ENCODE measurements at places on chromosomes 7 and 10.

GRCh38 chr10:20091698-20092097 is 275.5 kb downstream of the PLXDC2 start:
- no peaks in the 10 kb centered on the region for H3K36me3 ChIP-seq
- H3K4me1 ChIP-seq: no peaks in the 10 kb centered on the region
- no peaks in the 10 kb centered on the region for H3K27me3 ChIP-seq
- H3K27ac ChIP-seq: no peak overlapping the region
- H3K4me3 ChIP-seq: no peak overlapping the region
- DNase-seq: no peak

DNA sequence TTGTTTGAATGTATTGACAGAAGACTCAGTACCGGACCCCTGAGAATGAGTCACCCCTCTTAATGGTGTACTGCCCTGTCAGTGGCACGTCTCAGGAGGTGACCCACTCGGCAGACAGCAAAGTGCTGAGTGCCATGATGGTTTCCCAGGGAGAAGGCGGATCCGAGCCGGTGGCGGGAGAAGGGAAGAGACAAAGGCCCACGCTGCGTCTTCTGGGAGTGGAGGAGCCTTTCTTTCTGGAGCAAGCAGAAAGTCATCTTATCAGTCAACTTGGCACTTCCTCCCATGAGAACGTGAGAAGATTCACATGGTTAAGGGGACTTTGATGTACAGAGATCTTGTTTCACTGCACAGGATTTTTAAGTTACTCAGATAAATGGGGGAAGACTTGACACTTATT is 14.6 kb upstream of the PPP2R2D start:
- no peaks in the 10 kb centered on the region for H3K27me3 ChIP-seq
- DNase-seq: no peak
- H3K4me3 ChIP-seq: no peak overlapping the region
- no peaks in the 10 kb centered on the region for H3K36me3 ChIP-seq
- H3K4me1 ChIP-seq: peaks cover 4% of the 10 kb centered on the region

- no peak overlapping the region for H3K4me3 ChIP-seq
- H3K27ac ChIP-seq: no peak overlapping the region
- H3K4me1 ChIP-seq: no peaks in the 10 kb centered on the region
- H3K27me3 ChIP-seq: no peaks in the 10 kb centered on the region
- no peak for DNase-seq
- H3K36me3 ChIP-seq: no peaks in the 10 kb centered on the region
Observed at GRCh38 chr7:129465080-129465479, 30.8 kb downstream of the STRIP2 start.

DNA sequence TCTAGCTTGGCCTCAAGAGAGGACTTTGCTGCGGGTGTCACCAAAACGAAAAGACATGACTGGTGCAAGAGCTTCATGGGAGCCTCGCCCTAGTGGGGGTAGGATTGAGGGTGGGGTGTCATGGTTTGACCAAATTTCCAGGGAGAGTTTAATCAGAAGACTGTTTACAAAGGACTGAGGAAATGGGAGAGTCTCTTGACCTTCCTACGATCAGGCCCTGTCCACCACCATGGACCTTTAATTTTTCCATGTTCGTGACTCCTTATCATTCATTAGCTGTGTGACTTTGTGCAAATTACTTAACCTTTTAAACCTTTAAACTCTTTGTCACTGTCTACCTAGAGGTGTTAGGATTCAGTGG is 23.0 kb downstream of the AKR1E2 start:
- H3K27me3 ChIP-seq: no peaks in the 10 kb centered on the region
- H3K4me1 ChIP-seq: peaks cover 4% of the 10 kb centered on the region
- no peaks in the 10 kb centered on the region for H3K36me3 ChIP-seq
- H3K27ac ChIP-seq: no peak overlapping the region
- no peak for DNase-seq

DNA sequence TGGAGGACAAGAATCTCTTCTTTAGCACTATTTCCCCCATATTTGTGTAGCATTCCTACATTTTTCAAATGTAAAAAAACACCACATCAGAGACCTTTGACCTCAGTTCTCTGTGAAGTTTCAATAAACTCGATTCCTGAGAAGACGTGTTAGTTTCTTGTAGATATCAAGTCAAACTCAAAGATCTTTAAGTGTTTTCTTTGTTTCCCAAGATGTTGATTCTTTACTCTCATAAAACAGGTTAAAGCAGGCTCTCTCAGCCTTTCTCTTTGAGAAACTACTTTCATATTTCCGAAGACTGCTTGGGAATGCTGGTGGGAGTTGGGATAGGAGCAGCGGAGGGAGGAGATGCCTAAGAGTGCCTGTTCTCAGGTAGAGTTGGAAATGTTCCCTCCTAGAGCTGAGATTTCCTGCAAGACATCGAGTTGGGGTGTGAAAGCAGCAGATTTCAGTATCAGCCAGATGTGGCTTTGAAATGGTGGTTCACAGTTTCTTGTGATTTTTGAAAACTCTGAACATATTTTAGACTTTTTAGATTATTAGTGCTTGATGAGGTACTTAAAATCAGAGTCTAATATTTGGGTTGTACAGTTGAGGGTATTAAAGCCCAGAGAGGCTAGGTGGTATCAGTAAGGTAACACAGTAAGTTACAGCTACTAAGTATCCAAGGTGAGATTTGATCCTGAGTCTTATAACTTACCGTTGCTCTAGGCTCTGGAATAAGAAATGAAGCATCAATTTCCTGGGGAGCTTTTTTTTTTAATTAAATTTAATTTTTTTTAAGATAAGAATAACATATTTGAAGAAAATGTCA is 13.9 kb downstream of the ADK start:
- H3K36me3 ChIP-seq: no peaks in the 10 kb centered on the region
- no peak for DNase-seq
- H3K27ac ChIP-seq: no peak overlapping the region
- no peaks in the 10 kb centered on the region for H3K27me3 ChIP-seq

DNA sequence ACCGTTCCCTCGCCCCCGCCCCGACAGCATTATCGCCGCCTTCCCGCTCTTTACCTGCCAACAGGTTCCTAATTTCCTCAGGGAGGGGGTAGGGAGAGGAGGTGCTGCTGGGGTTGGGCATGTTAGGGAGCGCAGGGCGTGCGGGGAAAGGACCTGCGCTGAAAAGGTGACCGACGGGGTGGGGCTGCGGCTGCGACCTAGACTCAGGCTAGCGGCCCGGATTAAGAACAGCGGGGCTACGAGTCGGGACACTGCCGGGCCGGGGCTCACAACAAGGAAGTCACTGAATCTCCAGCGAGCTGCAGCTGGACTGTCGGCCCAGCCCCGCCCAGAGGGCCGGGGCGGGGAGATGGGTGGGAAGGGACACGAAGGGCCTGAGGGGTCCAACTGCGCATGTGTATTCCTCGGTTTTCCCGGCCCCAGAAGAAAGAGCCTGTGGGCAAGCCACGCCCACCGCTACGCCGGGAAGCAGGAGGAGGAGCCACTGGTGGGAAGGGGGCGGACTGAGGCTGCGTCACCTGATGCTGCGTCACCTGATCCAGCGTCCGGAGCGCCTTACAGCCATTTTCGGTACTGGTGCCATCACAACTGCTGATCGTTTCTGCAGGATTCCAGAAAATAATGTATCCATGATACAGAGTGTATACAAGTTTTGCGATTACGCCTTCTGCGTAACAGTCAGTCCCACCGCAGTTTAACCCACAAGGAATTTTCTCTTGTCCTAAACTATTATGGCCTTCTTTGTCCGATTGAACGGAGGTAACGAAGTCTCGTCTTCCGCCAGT is at the start of gene SKAP2:
TSS of gene SKAP2 (minus strand) at position 282 of the 785 bp plus-strand sequence. CDS start at position 121, 161 bp downstream.
- peak; percentile 81 for DNase-seq
- H3K27me3 ChIP-seq: peaks cover 6% of the 10 kb centered on the region
- H3K27ac ChIP-seq: peak within 1 kb of the TSS; percentile 54
- peak within 1 kb of the TSS; percentile 72 for H3K4me3 ChIP-seq

DNA sequence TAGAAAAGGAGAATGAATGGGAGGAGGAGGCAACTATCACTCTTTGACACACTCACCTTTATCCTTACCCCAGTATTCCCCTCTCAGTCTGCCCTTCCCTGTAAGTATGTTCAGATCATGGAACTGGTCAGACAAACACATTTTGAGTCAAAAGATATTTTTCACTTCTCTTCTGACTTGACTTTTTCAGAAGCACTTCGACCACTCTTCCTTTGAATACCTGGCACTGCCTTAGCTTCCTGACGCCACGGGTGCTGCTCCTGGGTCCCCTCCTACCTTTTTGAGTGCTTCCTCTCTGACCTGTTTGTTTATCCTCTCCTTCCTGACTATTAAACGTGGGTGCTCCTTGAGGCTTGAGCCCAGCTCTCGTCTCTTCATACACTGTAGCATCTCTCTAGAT is 19.8 kb upstream of the C10orf67 start:
- no peak overlapping the region for H3K4me3 ChIP-seq
- peak overlapping the region; percentile 57 for H3K27ac ChIP-seq
- H3K27me3 ChIP-seq: no peaks in the 10 kb centered on the region
- no peak for DNase-seq

DNA sequence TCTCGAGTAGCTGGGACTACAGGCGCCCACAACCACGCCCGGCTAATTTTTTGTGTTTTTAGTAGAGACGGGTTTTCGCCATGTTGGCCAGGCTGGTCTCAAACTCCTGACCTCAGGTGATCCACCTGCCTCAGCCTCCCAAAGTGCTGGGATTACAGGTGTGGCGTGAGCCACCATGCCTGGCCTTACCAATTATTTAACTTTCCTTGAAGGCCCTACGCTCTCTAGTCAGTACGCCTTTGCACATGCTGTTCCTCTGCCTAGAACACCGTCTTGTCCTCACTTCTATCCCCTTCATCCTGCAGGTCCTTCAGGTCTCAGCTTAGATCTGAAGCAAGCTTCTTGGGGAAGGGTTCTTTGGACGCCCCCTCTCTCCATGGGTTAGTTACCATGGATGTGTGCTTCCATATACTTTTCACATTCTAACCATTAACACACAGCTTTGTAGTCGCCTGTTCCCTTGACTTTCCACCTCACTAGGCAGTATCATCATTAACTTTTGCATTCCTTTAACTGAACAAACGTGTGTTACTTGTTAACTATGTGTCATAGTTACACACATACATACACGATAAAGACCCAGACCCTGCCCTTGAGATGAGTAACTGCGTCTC is 592 bp upstream of the ATP6V1F start:
- no peaks in the 10 kb centered on the region for H3K27me3 ChIP-seq
- peak overlapping the region; percentile 79 for H3K27ac ChIP-seq
- H3K4me3 ChIP-seq: peak overlapping the region; percentile 45
- H3K36me3 ChIP-seq: peaks cover 5% of the 10 kb centered on the region
- H3K4me1 ChIP-seq: peaks cover 20% of the 10 kb centered on the region
- no peak for DNase-seq

- no peaks in the 10 kb centered on the region for H3K27me3 ChIP-seq
- H3K27ac ChIP-seq: no peak overlapping the region
- no peak overlapping the region for H3K4me3 ChIP-seq
- H3K4me1 ChIP-seq: no peaks in the 10 kb centered on the region
Observed at GRCh38 chr10:35950701-35951100, 308.6 kb upstream of the FZD8 start.

DNA sequence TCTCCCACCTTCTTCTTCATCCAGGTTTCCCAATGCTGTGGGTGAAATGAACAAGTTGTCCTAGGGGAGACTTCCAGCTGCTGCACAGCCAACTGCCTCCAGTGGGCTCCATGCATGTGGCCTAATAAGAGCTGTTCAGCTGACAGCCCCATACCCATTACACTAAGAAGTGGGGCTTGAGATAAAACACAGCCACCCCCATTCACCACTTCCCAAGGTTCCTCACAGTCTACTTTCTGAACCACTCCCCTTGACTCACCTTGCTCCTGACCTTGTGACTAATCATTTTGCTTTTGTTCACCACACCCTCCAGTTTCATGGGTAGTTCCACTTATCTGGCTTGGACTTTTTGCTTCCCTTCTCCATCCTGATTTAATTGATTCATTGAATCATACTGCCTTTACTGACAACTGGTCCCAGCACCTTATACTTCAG is 119.3 kb downstream of the CABCOCO1 start:
- no peak for DNase-seq
- no peaks in the 10 kb centered on the region for H3K4me1 ChIP-seq
- H3K27me3 ChIP-seq: no peaks in the 10 kb centered on the region
- no peak overlapping the region for H3K27ac ChIP-seq

GRCh38 chr7:28731092-28731658 is 227.0 kb downstream of the TRIL start:
- no peak overlapping the region for H3K4me3 ChIP-seq
- DNase-seq: no peak
- no peak overlapping the region for H3K27ac ChIP-seq
- no peaks in the 10 kb centered on the region for H3K36me3 ChIP-seq
- no peaks in the 10 kb centered on the region for H3K27me3 ChIP-seq

DNA sequence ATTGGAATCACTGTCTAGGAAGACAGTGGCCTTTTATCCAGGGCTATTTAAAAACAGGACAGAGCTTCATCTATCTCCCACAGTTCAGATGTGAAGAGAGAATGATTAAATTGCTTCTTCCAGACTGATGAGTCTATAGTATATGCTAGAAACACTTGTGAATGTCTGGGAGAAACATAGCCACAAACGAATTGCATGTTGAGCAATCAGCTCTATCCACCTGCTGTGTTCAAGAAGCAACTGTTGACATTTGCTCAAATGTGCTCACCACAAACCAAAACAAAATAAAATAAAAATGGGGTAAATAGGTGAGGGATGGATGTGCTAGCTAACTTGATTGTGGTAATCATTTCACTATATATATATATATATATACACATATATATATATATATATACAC is 195.1 kb downstream of the HECW1 start:
- no peaks in the 10 kb centered on the region for H3K27me3 ChIP-seq
- DNase-seq: no peak
- no peaks in the 10 kb centered on the region for H3K36me3 ChIP-seq
- no peak overlapping the region for H3K27ac ChIP-seq

DNA sequence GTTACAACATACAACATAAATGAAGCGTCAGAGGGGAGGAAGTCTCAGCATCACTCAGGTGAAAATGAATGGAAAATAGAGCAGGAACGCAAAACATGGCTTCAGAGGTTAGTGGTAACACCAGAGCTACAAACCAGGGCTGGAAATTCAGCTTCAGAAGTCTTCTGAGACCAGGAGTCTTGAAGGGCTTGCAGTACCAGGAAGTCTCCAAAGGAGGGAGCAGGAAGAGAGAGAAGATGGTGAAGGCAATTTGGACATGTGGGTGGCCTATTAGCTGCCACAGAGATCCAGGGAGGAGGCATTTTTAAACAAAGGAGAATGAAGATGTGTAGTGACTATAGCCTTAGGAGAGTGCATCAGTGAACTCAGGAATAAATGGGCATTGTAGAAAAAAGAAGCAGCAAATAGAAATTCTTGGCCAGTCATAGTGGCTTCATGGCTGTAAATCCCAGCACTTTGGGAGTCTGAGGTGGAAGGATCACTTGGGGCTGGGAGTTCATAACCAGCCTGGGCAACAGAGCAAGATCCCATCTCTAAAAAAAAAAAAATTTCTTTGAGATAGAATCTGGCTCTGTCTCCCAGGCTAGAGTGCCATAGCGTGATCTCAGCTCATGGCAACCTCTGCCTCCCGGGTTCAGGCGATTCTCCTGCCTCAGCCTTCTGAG is 9.3 kb upstream of the TET1 start:
- H3K27ac ChIP-seq: no peak overlapping the region
- no peak overlapping the region for H3K4me3 ChIP-seq
- no peaks in the 10 kb centered on the region for H3K36me3 ChIP-seq
- peak; percentile 45 for DNase-seq
- H3K27me3 ChIP-seq: no peaks in the 10 kb centered on the region

Data from CD4-positive, alpha-beta memory T cell (primary cell).